ENCODE measurements at places on chromosomes 1 and 21.

DNA sequence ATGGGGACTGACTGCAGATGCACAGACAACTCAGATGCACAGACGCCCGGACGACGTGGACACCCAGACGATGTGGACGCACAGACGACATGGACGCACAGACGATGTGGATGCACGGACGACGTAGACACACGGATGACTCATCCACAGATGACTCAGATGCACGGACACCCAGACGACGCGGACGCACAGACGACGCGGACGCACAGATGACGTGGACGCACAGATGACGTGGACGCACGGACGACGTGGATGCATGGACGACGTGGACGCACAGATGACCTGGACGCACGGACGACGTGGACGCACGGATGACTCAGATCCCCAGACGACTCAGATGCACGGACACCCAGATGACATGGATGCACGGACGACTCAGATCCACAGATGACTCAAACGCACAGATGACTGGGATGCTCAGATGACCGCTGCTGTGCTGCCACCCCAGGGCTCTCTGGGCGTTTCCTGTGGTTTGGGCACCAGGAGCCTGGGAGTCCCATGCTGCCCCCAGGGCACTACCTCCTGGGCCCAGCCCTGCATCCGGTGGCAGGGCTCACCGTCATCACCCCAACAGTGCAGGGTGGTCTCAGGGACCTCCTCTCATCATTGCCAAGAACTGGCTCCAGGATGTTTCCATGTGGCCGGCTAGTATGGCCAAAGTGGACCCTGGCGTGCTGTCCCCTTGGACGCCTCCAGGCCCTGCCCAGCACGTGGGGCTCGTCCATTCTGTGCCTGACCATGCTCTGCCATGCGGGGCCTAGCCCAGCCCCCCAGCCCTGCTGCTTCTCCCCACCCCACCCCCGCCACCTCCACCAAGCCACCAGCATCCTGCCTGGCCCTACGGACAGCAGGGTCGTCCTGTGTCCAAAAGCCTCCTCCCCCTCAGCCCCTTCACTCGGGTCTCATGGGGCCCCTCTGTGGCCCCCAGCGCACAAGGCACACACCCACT is 14.0 kb downstream of the FAAP20 start:
- peak; percentile 98 for DNase-seq

- DNase-seq = peak; percentile 64
Measured at GRCh38 chr1:31745096-31745945, 18.8 kb downstream of the ADGRB2 start.

GRCh38 chr1:157367091-157367739 is 185.1 kb downstream of the FCRL5 start:
- no peak for DNase-seq

DNA sequence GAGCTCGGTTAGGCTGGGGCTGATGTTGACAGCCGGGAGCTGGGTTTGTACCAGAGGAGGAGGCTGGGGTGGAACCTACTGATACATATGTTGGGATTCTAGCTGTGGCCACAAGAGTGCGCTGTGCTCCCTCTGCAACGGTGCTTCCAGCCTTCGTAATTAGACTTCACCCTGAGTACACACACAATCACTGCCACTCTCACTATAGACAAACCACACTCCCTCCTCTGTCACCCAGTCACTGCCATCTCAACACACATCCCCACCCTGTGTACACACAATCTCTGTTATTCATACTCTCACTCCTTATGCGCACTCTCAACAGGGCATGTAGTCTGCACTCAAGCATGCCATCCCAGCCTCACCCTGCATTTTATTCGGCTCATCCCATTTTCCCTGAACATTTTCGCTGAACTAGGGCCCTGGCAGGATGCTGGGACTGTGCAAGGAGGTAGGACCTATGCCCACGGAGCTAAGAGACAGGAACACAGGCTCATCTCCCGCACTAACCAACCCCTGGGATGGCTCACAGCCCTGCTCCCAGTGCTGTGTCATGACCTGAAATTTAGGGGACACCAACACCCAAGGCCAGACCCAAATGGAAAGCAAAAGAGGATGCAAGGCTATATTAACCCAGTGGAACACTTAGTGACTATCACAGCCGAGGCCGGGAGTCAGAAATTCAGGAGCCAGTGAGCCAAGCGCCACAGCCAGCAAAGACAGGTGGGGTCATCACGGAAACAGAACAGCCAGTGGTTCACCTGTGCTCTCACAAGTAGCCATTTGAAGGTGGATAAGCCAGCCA is 5.7 kb downstream of the GJB3 start:
- DNase-seq = peak; percentile 53

DNA sequence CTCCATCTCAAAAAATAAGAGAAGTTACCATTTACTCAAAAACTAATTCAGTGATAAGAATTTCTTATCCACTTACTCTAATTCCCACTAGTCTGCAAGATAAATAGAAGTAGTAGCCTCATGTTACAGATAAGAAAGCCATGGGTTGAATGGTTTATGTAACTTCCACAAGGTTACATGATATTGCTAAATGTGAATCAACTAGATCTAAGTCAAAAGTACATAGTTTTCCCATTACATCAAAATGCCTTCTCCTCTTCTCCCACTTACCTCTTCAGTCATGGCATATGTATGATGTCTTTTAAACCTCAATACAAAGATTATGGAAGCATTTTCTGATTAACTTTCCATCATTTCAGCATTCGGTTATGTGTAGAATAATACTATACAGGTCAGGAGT is 108.5 kb downstream of the ASH1L start:
- DNase-seq = no peak

- no peak for DNase-seq
Measured at GRCh38 chr1:156075162-156075561, 7.1 kb downstream of the MEX3A start.

- no peak for DNase-seq
Measured at GRCh38 chr1:93723733-93724270, 42.2 kb upstream of the BCAR3 start.

- no peak for DNase-seq
Measured at GRCh38 chr1:74392840-74393239, 119.6 kb downstream of the LRRC53 start.

DNA sequence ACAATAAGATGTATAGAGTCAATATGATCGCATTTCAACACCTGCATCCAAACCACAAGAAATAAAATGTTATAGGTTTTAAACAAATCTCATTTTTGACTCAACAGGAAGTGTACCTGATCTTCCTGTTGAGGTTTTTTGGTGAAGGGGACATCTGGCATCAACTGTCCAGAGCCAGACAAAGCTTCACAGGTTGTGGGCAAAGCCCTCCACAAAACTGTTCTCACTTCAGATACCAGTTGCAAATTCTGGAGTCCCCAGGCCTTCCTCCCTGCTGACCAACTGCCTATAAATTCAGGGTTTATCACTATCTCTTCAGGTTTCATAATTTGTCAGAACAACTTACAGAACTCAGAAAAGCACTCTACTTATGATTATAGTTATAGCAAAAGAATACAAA is 326.1 kb upstream of the CAMK1G start:
- DNase-seq = no peak
